Astrocyte (in vitro differentiated cells and primary cell): ENCODE measurements at places on chromosomes 16 and 17. TPM values are rescaled to one million over a fixed set of nuclear protein-coding genes. Genes with fewer than 3 reads are reported as not detected.

The TOX3 gene
- 1.9 and 2.3 TPM in 2 replicates for total RNA-seq

The HYDIN gene
- 1.1 and 1.4 TPM in 2 replicates for total RNA-seq

The BIRC5 gene
- total RNA-seq: 3.3 and 5.8 TPM in 2 replicates

The PITPNM3 gene
- 1.0 and 1.3 TPM in 2 replicates for total RNA-seq

The RGS9 gene
- total RNA-seq: 8.6 and 9.4 TPM in 2 replicates

The KRTAP9-8 gene
- not detected in 2 replicates for total RNA-seq

The FAM83G gene
- 10.6 and 12.9 TPM in 2 replicates for total RNA-seq

The PYY gene
- not detected in 2 replicates for total RNA-seq

The ITGAX gene
- 0.27 TPM in 1 of 2 replicates, not detected in the other for total RNA-seq

The TOP2A gene
- total RNA-seq: 7.3 and 12.6 TPM in 2 replicates

The FLOT2 gene
- total RNA-seq: 84.4 and 87.3 TPM in 2 replicates

The CNTNAP4 gene
- total RNA-seq: not detected in 2 replicates
